ENCODE measurements at places on chromosomes 12 and 14. TPM values are rescaled to one million over a fixed set of nuclear protein-coding genes. Genes with fewer than 3 reads are reported as not detected.

The JAG2 gene
- polyA plus RNA-seq: 9.8 TPM

The ATG2B gene
- 31.4 TPM for polyA plus RNA-seq

- DNase-seq: no peak
These were observed 40.3 kb downstream of the SUSD6 start for GRCh38 chr14:69651664-69652063.

DNA sequence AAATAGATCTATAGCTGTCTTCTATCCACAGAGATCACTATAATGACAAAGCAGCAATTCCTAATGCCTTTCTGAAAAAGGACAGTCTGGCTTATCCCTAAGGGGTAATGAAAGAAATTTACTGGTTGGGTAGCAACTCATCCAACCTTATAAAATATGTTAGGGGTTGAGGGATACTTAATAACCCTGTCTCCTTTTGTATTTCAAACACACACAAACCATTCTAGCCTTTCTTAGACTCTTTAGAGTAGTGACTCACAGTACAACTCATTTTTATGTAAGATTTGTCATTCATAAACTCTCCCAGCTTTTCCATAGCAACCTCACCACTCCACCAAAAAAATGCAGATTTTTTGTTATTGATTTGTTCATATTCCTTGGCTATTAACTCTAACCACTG is 167.9 kb downstream of the FSCB start:
- no peak for DNase-seq

DNA sequence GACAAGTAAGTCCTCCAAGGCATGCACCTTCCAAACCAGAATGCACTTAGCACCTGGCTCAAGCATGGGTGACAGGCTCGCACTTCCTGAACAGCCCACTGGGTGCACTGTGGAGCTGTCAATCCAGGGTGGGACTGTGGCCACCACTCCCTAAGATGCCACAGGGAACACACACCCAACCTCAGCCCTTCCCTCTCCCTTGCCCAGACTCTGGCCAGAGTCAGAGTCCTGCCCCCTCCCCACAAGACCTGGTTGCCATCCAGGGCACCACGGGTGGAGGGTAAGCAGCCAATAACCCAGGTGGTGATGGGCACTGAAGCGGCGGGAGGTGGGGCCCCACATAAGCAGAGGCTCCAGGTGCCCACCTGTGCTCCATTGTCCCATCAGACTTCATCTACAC is 160.6 kb downstream of the MYRFL start:
- DNase-seq: no peak

DNA sequence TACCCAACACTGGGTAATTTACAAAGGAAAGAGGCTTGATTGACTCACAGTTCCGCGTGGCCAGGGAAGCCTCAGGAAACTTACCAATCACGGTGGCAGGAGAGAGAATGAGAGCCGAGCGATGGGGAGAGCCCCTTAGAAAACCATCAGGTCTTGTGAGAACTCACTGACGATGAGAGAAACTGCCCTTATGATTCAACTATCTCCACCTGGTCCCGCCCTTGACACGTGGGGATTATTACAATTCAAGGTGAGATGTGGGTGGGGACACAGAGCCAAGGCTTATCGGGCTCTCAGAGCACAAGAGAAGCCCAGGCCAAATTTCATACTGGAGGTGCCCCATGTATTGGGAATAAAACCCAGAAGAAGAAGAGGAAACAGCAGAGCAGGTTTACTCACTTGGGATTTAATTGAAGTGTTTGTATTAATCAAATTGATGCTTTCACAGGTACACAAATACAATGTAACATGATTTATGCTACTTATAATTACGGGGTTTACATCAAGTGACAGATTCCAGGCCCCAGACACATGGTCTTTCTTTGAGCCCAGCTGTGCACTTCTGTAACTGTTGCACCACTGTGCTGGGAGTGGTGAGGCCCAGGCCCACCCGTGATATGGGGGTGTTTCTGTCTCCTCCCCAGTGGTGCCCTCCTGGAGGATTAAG is 8.2 kb upstream of the CCDC85C start:
- DNase-seq: no peak

DNA sequence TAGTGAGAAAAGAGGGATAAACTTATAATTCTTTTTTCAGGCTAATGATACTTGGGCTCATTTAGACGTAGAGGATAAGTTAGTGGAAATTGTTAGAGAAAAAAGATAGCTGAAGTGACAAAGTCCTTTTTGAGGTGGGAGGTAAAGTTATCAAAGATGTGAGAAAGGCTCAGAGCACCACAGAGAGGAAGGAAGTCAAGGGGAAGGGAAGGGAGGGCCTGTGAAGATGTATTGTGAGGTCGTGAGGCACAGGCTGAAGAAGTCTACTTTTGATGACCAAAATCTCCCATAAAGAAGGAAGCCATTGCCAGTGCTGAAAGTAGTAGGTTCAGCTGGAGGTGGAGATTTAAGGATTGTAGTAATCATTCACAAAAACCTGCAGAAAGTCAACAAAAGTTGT is 19.4 kb upstream of the PTGDR start:
- no peak for DNase-seq
